Mesothelial cell of epicardium (in vitro differentiated cells): ENCODE measurements at places on chromosomes 1 and 21. TPM values are rescaled to one million over a fixed set of nuclear protein-coding genes. Genes with fewer than 3 reads are reported as not detected.

- peaks cover 46% of the 10 kb centered on the region for H3K4me1 ChIP-seq
- no peak overlapping the region for H3K27ac ChIP-seq
- no peaks in the 10 kb centered on the region for H3K36me3 ChIP-seq
- no peak overlapping the region for H3K4me3 ChIP-seq
- H3K27me3 ChIP-seq: peaks cover 15% of the 10 kb centered on the region
These were observed 142.3 kb downstream of the PLXNA2 start for GRCh38 chr1:208101661-208102431.

The OR14K1 gene
- total RNA-seq: not detected in 3 replicates

DNA sequence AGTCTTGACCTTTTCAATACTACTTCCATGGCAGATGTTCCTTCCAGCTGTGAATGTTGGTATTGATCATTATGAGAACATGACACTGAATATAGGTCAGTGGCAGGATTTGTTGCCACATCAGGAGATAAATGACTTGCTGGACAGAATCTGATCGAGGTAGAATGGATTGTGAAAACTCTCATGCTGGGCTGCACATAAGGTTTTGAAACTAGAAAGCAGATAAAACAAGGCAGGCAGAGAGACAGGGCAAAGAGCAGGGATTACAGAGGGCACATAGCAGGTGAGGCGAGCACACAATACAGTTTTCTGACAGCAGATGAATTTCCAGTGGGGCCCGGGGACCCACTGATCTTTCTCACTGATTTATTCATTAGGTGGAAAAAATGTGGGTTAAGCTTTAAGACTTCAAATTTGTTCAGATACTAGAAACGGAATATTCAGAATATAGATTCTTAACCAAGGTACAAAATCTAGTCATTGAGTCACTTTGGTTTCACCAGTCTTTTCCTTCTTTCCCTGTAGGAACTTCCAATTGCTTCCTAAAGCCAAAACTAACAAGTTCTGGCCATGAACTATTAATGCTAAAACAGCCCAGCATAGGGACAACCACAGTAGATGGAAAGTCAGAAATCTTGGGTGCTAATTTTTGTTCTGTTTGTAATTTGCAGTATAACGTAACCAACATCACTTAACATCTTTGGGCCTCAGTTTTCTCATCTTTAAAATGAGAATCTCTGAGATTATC is 296.0 kb upstream of the PTBP2 start:
- H3K4me3 ChIP-seq: no peak overlapping the region
- DNase-seq: no peak
- no peaks in the 10 kb centered on the region for H3K36me3 ChIP-seq
- no peaks in the 10 kb centered on the region for H3K27me3 ChIP-seq
- peaks cover 4% of the 10 kb centered on the region for H3K4me1 ChIP-seq

The IFFO2 gene
- 7.8 to 10.4 TPM (median 9.1 TPM) in 3 replicates for total RNA-seq

DNA sequence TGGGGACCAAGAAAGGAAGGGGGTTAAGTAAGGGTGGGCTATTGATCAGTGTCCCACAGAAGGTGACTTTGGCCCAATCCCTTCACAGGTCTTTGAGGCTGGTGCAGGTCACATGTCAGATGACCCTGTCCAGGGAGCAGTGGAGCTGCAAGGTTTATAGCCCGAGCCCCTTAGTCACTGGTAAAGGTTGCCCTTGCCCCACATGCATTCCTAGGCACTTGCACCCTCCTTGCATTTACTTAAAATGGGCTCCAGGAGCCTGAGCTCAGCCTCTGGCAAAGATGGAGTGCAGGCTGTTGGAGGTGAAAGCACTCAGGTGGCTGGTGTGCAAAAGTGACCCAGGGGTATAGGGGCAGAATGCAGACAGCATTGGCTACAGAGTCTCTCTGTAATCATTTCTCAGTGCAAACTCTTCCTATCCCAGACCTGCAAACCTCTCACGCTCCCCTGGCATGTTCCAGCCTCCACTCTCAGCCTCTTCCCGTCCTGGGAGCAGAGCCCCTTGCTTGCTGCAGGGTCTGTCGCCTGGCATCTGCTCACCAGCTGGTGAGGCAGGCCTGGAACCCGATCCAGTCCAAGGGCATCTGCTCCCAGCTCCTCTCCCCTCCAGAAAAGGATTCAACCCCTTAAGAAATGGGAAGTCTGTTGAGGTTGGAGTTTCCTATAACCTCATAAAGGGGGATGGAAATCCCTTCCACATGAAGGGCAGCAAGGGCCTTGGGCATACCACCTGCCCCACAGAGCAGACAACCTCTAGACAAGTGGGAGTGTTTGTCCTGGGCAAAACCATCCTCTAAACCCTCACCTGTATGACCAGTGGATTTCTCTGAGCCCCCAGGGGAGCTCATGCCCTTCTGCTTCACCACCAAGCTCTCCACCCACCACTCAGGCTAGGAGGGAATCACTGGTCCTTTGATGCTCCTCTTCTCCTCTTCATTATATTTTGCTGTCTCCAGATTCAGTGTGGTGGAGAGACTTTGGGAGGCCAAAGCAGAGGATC is 23.1 kb upstream of the PTPRF start:
- no peaks in the 10 kb centered on the region for H3K27me3 ChIP-seq
- DNase-seq: no peak
- H3K27ac ChIP-seq: no peak overlapping the region
- no peak overlapping the region for H3K4me3 ChIP-seq
- H3K4me1 ChIP-seq: no peaks in the 10 kb centered on the region
- H3K36me3 ChIP-seq: no peaks in the 10 kb centered on the region

DNA sequence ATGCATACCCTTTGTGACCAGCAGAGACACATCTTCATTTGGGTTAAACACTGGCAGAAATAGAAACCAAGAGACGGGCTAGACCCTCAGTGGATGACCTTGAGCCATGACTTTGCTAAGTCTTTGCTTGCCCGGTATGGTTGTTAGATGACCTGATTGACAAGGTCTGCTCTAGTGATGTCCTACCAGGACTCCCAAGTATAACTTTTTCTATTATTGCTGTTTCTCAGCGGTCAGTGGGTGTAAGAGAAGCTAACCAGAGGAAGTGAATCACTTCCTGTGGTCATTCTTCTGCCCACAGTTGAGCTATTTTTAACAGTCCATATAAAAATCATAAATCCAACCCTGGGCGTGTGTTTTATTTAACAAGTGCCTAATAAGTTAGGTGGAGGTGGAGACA is 126.2 kb upstream of the ETS2 start:
- H3K27ac ChIP-seq: no peak overlapping the region
- peaks cover 29% of the 10 kb centered on the region for H3K27me3 ChIP-seq
- no peak for DNase-seq
- H3K36me3 ChIP-seq: no peaks in the 10 kb centered on the region
- H3K4me1 ChIP-seq: peaks cover 22% of the 10 kb centered on the region
- H3K4me3 ChIP-seq: no peak overlapping the region

GRCh38 chr1:107294686-107295085 is 153.8 kb downstream of the NTNG1 start:
- peak overlapping the region; percentile 93 for H3K27ac ChIP-seq
- H3K27me3 ChIP-seq: no peaks in the 10 kb centered on the region
- no peak overlapping the region for H3K4me3 ChIP-seq
- peaks cover 23% of the 10 kb centered on the region for H3K4me1 ChIP-seq
- no peaks in the 10 kb centered on the region for H3K36me3 ChIP-seq

DNA sequence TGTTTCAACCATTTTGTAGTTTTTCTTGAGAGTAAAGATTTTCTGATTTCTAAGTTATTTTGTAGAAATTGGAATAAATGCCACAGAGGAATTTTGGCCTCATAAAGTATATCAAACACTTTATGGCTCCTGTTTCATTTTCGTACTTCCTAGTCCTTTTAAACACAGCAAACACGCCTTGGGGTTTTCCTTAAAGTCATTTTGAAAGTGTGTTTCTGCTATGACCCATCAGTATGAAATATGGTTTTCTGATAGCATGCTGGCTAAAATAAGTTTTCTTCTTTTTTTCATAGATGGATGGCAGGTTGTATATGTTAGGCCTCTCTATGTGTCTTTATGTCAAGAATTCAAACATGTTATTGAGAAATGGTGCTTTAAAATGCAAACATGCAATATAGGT is 940.1 kb upstream of the TMPRSS15 start:
- no peaks in the 10 kb centered on the region for H3K27me3 ChIP-seq
- no peak for DNase-seq
- H3K4me1 ChIP-seq: peaks cover 6% of the 10 kb centered on the region
- H3K4me3 ChIP-seq: no peak overlapping the region

DNA sequence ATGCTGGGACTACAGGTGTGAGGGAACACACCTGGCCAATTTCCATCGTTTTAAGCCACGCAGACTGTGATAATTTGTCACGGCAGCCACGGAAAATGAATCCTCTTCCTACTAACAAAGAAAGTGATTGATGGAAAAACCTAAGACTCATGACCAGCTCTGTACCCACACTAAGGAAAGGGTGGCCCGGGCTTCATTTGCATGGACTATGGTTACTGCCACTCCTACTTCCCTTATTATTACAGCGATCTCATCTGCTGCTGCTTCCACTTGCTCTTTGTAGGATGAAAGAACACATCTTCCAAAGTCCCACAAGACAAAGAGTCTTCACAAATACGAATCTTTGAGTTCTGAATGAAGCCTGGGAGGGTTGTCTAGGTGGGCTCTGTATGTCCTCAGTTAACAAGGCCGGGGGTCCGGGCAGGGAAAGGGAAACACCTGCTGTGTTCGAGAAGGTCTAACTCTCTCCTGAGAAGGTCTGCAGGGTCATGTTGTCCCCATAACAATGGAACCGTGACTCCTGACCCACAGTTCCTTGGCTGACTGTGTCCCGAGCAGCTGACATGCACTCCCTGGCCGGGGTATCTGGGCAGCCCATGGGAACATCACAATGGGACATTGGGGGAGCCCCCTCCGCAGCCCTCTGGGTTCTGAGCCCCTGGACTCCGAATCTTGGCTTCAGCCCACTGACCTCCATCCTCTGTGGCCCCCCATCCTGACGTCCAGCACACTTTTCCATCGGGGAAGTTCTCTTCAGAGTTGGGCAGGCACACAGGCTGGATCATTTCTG is 13.3 kb upstream of the TFF1 start:
- H3K27me3 ChIP-seq: peaks cover 43% of the 10 kb centered on the region
- no peaks in the 10 kb centered on the region for H3K4me1 ChIP-seq
- no peak for DNase-seq
- H3K27ac ChIP-seq: no peak overlapping the region

- no peak overlapping the region for H3K4me3 ChIP-seq
- H3K4me1 ChIP-seq: no peaks in the 10 kb centered on the region
- no peaks in the 10 kb centered on the region for H3K36me3 ChIP-seq
- H3K27me3 ChIP-seq: no peaks in the 10 kb centered on the region
- H3K27ac ChIP-seq: no peak overlapping the region
- no peak for DNase-seq
These were observed 122.3 kb upstream of the CXADR start for GRCh38 chr21:17390569-17390968.

GRCh38 chr1:228964178-228965089 is 229.2 kb downstream of the RHOU start:
- H3K4me1 ChIP-seq: peaks cover 22% of the 10 kb centered on the region
- no peaks in the 10 kb centered on the region for H3K36me3 ChIP-seq
- no peaks in the 10 kb centered on the region for H3K27me3 ChIP-seq
- no peak for DNase-seq

The CTSK gene
- total RNA-seq: 24.3 to 28.3 TPM (median 27.5 TPM) in 3 replicates

GRCh38 chr1:76379506-76379905 is 305.0 kb downstream of the ST6GALNAC3 start:
- H3K36me3 ChIP-seq: peaks cover 9% of the 10 kb centered on the region
- no peak overlapping the region for H3K27ac ChIP-seq
- H3K4me3 ChIP-seq: no peak overlapping the region
- H3K27me3 ChIP-seq: no peaks in the 10 kb centered on the region
- DNase-seq: no peak
- no peaks in the 10 kb centered on the region for H3K4me1 ChIP-seq

The LRRIQ3 gene
- 0.29 to 0.51 TPM (median 0.47 TPM) in 3 replicates for total RNA-seq

DNA sequence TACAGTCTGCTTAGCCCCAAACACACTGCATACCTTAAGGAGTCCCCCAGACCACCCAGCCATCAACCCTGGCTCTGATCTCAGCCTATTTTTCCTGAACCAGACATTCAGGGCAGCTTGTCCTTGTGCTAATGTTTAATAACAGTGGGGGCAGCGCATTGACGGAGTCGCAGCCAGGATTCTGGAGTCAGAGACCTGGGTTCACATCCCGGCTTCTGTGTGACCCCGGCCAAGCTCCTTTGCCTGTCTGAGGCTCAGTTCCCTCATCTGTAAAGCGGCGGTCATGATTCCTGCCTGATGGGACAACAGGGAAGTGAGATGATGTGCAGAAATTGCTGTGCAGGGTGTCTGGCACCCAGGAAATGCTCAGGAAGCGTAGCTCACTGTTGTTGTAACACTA is 63.1 kb downstream of the MATN1 start:
- no peak for DNase-seq
- no peaks in the 10 kb centered on the region for H3K4me1 ChIP-seq
- H3K36me3 ChIP-seq: no peaks in the 10 kb centered on the region
- no peak overlapping the region for H3K4me3 ChIP-seq
- H3K27ac ChIP-seq: no peak overlapping the region

DNA sequence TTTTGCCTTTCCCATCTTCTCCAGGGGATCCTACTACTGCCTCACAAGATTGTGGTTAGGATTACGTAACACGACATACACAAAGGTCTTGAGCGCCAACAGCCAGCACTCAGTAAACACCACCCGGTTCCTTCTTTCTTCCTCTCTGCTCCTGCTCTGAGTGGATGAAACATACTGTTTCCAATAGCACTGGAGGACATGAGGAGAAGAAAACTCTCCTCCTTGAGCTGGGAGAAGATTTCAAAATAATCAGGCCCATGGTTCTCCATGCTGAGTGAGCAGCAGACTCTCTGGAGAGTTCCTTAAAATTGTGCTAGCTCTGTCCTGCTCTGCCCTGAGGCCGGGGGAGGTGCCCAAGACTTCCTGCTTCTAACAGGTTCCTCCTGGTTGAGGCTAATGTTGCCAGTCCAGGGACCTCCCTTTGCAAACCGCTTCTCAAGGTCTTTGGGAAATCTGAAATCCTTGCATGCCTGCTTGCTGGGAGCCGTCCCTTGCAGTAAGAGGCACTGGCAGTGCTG is 29.4 kb upstream of the MX1 start:
- no peak overlapping the region for H3K27ac ChIP-seq
- no peaks in the 10 kb centered on the region for H3K36me3 ChIP-seq
- no peaks in the 10 kb centered on the region for H3K4me1 ChIP-seq
- H3K4me3 ChIP-seq: no peak overlapping the region

The DBT gene
- total RNA-seq: 16.1 to 18.0 TPM (median 17.1 TPM) in 3 replicates

DNA sequence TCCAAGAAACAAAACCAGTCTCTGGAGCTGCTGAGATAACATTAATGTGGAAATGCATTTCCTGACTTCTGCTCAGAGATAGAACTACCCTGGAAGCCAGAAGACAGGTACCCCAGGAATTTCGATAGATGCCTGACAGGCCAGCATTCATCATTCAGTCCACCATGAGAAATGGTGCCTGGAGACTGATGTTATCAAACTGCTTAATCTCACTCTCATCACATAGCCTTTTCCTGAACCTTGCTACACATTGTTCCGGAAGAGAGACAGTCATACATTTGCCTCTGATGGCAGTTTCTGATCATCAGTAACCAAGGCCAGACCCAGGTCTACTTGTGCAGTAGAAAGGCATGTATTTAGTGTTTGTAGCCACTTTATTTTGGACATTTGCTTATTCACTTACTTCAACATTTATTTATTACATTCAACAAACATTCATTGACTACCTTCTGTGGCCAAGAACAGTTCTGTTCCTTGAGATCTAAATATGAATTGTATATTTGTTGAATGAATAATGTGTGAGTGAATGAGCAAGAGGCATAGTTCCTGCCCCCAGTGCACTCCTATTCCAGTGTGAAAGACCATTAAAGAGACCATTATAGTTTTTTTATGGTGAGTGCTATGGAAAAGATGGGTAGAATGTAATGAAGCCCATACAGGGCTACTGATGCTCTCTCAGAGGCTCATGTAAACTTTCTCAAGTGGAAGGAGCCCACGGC is 485.7 kb downstream of the NUF2 start:
- H3K36me3 ChIP-seq: peaks cover 6% of the 10 kb centered on the region
- no peak overlapping the region for H3K4me3 ChIP-seq
- peak overlapping the region; percentile 89 for H3K27ac ChIP-seq
- no peak for DNase-seq
- peaks cover 57% of the 10 kb centered on the region for H3K4me1 ChIP-seq
